RPMI7951 (cell line): ENCODE measurements at places on chromosomes 3 and 15. TPM values are rescaled to one million over a fixed set of nuclear protein-coding genes. Genes with fewer than 3 reads are reported as not detected.

The IL5RA gene
- not detected in 2 replicates for total RNA-seq

DNA sequence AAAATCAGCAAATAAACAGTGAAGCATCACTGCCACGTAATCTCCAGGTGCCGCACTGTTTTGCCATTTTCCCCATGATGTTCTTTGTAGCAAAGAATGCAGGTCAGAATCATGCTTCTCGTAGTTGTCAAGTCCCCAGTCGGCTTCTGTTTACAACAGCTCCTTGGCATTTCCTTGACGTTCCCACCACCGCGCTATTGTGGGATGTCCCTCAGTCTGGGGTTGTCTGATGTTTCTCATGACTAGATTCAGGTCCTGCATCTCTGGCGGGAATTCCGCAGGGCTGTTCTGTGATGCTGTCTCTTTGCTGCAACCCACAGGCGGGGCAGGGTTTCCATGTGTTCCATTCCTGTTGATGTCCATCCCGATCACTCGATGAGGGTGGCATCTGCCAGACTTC lies 117.9 kb upstream of the SMAD3 start:
- DNase-seq: no peak

The C3orf52 gene
- 6.4 and 7.4 TPM in 2 replicates for total RNA-seq

GRCh38 chr3:13067778-13068177 lies 5.5 kb downstream of the IQSEC1 start:
- DNase-seq: no peak

- DNase-seq: peak; percentile 97
Measured at GRCh38 chr15:32861761-32862160, 144.0 kb downstream of the GREM1 start.

The OR5K2 gene
- total RNA-seq: not detected in 2 replicates

GRCh38 chr3:11470031-11470853 lies 173.5 kb downstream of the VGLL4 start:
- no peak for DNase-seq

DNA sequence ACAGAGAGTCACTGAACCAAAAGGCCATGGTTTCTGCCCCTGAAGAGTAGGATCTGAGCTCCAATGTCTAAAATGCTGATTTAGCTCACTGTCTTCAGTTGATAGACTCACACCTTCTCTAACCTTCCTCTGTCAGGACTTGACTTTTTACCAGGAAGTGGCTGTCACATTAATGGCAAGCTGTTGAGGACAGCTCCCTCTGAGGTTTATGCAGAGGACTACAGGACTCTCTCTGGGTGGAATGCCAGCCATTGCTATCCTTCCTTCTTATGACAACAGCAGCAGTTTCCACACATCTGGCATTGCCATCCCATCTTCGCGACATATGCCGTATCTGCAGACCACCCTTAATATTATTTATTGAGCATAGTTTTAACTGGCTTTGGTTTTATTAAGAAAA lies 103.8 kb upstream of the PRICKLE2 start:
- DNase-seq: peak; percentile 37

GRCh38 chr15:43329217-43329959 lies 985 bp downstream of the LCMT2 start:
- DNase-seq: peak; percentile 64

DNA sequence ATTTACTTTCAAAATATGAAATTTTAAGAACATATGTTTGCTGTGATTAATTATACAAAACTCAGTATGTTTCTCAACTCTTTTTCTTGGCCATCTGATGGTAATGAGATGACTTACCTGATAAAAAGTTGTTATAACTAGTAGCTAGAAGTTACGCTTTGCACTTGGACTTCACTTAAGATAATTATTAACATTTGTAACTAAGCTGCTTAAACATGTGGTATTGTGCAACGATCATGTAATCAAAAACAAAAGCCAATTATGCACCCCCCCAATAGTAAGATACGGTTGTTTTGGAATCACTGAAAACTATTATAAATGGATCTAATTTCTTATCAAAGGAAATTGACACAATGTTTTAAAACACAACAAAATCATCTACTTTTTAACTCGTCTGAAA lies 342.9 kb downstream of the CNTN3 start:
- no peak for DNase-seq

The INTS14 gene
- total RNA-seq: 48.5 and 50.0 TPM in 2 replicates

DNA sequence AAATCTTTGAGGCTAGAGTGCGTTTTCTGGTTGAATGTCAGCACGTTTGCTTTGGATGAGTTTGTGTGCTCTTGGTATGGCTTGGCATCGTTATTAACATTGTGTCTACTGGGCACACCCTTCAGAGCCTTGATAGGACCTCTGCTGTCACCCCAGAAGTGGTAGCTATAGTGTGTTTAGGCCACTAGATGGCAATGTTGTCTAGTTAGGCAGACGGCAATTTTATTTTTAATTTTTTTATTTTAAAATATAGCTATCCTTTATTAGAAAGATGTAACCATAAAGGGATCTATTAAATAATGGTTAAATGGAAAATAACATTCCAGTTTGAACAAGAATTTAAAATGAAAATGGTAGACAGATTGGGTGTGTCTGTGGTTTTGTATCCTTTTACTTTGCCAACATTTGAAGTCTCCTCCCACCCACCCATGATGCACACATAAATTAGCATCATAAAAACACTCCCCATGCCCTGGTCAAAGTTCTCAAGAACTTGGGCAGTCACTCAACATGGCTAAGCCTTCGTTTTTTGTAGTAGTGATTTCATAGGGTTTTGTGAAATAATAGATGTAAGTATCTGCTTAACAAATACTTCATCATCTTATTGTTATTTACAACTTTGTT lies 200.7 kb downstream of the KCNH8 start:
- peak; percentile 1 for DNase-seq
